Kidney glomerular epithelial cell (primary cell): ENCODE measurements at places on chromosomes 12 and 14.

DNA sequence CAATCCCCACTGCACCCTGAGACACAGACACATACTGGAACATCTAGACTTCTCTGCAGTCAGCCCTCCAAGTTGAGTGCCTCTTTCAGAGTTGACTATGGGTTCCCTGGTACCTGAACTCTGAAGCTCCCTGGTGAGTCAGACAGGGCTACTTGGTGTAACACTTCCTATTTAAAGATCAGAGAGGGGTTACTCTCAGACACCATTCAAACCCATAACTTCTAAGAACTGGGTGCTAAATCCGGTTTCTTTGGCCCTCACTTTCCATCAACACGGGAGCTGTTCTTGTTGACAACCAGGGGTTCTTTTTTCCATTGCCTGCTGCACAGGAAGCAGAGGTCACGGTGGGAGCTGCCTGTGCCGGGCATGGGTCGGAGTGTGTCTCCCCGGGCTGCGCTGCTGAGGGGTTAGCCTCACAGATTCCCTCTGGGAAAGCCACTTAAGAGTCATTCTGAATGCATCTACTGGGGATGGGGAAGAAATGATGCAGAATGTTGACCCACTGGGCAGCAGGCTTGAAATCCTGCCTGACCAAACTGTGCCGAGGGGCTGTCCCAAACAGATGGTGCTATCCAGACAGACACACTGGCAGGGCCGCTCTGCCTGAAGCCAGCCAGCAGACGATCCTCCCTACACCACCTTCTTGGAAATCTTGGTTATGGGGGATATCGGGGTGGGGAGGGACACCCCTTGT, 74.1 kb downstream of the PITPNM2 start:
- no peak for DNase-seq

GRCh38 chr14:22296722-22297121, 292.3 kb downstream of the DAD1 start:
- DNase-seq, result peak; percentile 72

- no peak for DNase-seq
These were observed 157.6 kb downstream of the FOXA1 start for GRCh38 chr14:37437490-37437889.

- no peak for DNase-seq
These were observed 66.1 kb upstream of the STRN3 start for GRCh38 chr14:31092160-31092708.

- DNase-seq, result peak; percentile 56
These were observed 162.1 kb upstream of the IFNG-AS1 start for GRCh38 chr12:67826946-67827720.

- no peak for DNase-seq
These were observed 206.3 kb downstream of the ACSS3 start for GRCh38 chr12:81284137-81284536.

DNA sequence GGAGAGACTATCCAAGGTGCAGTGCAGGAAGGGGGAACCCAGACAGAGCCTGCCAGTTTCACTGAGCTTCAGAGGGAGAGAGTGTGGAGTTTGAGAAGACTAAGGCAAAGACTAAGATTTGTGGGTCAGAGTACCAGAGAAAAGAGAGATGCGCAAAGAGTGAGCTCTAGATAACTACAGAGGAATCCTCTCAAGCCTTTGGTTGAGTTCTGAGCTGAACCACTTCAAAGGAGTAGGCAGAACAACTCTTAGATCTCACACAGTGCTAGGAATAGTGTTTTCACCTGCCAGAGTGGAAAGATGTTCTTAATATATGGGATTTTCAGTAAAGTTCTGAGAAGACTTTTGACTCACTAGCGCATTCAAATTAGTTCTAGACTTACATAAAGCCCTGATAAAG, 10.7 kb upstream of the M6PR start:
- no peak for DNase-seq

GRCh38 chr14:61470261-61470960, 149.0 kb downstream of the PRKCH start:
- peak; percentile 77 for DNase-seq

GRCh38 chr12:21852251-21852650, 77.7 kb upstream of the KCNJ8 start:
- DNase-seq, result no peak

- peak; percentile 20 for DNase-seq
These were observed 211.1 kb upstream of the RGS6 start for GRCh38 chr14:71720978-71721624.

DNA sequence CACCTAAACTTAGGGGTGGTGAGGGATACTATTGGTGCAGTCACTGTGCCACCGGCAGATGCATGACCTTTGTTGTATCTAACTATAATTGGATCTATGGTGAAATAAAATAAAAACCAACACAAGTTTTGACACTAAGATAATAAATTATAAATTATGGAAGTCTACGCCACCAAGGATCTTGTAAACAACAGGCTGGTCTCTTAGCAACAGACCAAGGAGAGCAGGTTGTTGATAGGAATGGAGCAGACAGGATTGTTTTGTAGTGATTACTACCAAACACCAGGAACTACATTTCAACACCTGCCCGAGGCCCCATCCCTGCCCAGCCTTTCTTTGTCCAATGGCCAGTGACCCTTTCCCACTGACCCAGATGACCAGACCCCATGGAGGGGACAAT, 1178.0 kb downstream of the VRK1 start:
- DNase-seq, result no peak

DNA sequence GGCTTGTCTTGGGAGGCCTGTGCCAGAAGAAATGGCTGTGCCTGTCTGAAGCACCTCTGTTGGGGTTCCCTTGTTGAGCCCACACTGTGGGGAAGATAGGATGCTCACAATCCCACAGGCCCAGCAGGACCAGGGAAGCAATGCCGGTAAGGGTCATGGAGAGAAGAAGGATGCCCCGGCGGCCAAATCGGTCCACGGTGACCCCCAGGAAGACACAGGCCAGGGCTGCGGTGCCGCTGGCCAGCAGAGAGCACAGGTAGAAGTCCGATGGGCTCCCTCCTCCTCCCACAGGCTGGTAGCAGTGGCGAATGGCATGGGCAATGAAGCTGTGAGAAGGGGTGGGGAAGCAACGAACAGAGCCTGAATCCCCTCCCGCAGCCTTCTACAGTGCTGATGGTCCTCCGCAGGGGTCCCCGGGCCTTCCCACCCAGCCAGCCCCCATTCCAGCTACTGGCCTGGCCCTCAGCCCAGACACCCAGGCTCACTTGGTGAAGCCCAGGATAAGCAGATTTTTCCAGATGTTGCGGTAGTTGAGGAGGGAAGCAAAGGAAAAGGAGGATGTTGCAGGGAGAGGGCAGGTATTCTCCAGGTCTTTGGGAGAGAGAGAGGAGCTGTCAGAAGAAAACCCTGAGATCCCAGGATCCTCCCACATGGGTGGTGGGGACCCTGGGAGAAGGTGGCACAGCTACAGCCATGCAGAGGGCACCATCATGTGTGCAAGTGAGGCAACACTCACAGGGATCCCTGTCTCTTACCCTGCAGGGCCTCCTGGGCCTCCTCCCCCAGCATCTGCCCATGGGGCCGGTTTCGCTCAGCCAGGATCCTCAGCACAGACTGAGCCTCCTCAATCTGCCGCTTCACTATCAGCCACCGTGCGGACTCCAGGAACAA, 5.0 kb downstream of the SLC22A17 start:
- DNase-seq, result no peak
